ENCODE measurements at places on chromosomes 16 and 17. TPM values are rescaled to one million over a fixed set of nuclear protein-coding genes. Genes with fewer than 3 reads are reported as not detected.

DNA sequence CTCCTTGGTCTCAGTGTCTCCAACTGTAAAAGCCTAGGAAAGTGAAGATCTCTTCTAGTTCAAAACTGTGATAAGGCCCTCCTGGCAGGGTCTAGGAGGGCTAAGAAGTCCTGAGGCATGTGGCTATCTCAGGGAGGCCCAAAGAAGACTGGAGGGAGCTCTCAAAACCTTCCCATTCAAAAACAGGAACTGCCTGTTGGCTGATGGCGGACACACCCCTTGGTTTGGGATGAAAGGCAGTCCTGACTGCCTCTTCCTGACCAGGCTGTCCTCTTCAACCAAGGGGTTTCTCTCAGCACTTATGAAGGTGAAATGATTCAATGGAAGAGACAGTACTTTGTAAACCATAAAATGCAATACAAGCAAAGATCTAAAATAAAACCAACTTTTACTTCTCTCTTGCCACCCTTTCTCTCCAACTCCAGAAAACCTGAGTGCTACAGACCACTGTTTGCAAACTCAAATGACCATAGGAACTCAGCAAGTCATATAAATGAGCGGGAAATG lies 4.7 kb downstream of the ZNF764 start:
- H3K4me3 ChIP-seq, result no peak overlapping the region
- DNase-seq, result no peak
- H3K4me1 ChIP-seq, result peaks cover 47% of the 10 kb centered on the region

Gene ABCA9
- 2.1 TPM for polyA plus RNA-seq

- H3K4me3 ChIP-seq, result no peak overlapping the region
- no peaks in the 10 kb centered on the region for H3K36me3 ChIP-seq
- no peak overlapping the region for H3K27ac ChIP-seq
- H3K27me3 ChIP-seq, result no peaks in the 10 kb centered on the region
- DNase-seq, result peak; percentile 9
Observed at GRCh38 chr16:35391328-35391727, 1931.9 kb downstream of the TP53TG3F start.

DNA sequence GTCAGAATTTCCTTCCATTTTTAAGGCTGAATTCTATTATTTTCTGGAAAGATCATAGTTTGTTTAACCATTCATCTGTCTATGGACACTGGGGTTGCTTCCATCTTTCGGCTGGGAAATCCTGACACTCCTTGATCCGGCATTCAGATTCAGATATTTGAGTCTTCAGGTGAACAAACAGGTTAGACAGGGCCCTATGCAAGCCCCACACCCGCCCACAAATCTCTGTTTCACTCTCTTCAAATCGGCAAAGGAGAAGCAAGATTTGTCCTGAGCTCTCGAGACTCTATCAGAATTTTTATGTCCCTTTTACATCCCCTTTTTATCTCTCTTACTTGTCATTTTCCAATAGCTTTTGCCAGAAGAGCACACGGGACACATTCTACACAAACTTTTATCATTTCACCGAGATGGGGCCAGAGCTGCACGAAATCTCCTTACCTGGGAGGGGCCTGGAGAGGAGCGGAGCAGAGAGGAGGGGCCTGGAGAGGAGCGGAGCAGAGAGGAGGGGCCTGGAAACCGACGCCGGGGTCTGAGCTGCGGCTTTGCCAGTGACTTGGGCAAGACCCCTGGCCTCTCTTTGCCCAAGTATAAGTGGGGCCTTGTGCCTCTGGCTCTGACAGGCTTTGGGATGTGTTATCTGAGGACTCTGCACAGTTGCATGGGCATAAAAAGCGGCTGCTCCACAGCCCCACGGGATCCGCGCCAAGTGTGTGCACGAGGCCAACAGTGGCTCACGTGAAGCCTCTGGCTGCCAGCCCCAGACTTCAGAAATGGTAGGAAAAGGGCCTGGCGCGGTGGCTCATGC lies 54.3 kb upstream of the RBFOX3 start:
- H3K27me3 ChIP-seq, result peaks cover 11% of the 10 kb centered on the region
- no peak overlapping the region for H3K27ac ChIP-seq
- DNase-seq, result peak; percentile 68
- H3K4me1 ChIP-seq, result no peaks in the 10 kb centered on the region
- no peak overlapping the region for H3K4me3 ChIP-seq

DNA sequence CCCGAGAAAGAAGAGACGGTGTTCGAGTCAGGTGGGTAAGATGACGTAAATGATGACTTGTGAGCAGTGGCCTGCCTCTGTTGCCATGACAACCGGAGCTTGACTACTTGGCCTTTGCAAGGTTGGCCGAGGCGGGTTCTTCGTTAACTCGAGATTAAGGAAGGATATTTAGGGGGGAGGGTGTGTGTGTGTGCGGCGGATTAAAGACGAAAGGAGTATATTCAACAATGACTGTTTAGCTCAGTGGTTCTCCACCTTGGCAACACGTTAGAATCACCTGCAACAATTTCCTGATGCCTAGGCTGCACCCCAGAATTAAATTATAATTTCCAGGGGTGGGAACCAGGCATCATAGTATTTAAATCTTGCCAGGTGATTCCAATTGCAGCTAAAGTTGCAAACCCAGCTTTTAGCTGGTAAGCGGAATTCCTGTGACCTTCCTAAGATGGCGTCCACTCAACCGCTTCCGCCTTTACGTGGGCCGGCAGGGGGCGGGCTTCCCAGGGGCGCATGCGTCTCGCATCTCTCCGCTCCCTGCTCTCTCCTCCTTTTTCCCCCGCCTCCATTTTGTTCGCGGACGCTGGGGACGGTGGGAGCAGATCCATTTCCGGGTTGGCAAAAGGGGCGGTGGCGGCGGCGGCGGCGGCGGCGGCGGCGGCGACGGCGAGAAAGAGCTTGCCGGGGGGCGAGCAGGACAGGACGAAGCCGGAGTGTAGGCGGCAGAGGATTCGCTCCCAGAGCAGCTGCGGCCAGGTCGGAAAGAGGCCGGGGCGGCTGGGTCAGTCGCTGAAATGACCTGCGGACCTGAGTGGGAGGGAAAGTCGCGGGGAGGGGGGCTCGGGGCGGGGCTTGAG lies at the start of gene WIPF2:
WIPF2 (plus strand) TSS at position 565 of the 854 bp plus-strand sequence. CDS start 37,156 bp downstream, outside the sequence.
- DNase-seq, result peak; percentile 97
- H3K27ac ChIP-seq, result peak within 1 kb of the TSS; percentile 84
- H3K4me1 ChIP-seq, result no peaks in the 10 kb centered on the region
- H3K4me3 ChIP-seq, result peak within 1 kb of the TSS; percentile 88
- H3K36me3 ChIP-seq, result no peaks in the 10 kb centered on the region

Gene ZFP90
- 19.4 TPM for polyA plus RNA-seq

DNA sequence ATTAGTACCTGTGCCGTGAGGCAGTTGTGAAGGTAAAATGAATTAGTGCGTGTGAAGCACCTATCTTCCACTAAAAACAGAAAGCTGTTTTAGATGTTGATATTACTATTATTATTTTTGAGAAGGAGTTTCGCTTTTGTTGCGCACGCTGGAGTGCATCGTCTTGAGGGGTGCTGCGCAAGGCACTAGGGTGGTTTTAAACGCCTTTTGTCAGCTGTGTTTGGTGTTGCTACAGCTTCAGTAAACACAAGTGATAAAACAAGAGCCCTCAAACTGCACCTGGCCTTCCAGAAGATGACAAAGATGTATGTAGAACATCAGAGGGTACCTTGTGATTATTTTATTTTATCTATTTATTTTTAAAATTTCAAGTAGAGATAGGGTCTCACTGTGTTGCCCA lies 38.2 kb downstream of the PLCG2 start:
- no peaks in the 10 kb centered on the region for H3K27me3 ChIP-seq
- H3K4me1 ChIP-seq, result no peaks in the 10 kb centered on the region
- no peak overlapping the region for H3K27ac ChIP-seq
- H3K4me3 ChIP-seq, result no peak overlapping the region

Gene CD300H
- 0.15 TPM for polyA plus RNA-seq

GRCh38 chr16:11047939-11048800 lies 103.8 kb downstream of the CLEC16A start:
- DNase-seq, result no peak
- peaks cover 33% of the 10 kb centered on the region for H3K36me3 ChIP-seq
- no peaks in the 10 kb centered on the region for H3K27me3 ChIP-seq

Gene PITPNM3
- 1.4 TPM for polyA plus RNA-seq

- H3K36me3 ChIP-seq, result no peaks in the 10 kb centered on the region
- peaks cover 45% of the 10 kb centered on the region for H3K27me3 ChIP-seq
- H3K4me3 ChIP-seq, result no peak overlapping the region
- H3K27ac ChIP-seq, result no peak overlapping the region
Observed at GRCh38 chr17:41738077-41738800, 3.8 kb upstream of the HAP1 start.

DNA sequence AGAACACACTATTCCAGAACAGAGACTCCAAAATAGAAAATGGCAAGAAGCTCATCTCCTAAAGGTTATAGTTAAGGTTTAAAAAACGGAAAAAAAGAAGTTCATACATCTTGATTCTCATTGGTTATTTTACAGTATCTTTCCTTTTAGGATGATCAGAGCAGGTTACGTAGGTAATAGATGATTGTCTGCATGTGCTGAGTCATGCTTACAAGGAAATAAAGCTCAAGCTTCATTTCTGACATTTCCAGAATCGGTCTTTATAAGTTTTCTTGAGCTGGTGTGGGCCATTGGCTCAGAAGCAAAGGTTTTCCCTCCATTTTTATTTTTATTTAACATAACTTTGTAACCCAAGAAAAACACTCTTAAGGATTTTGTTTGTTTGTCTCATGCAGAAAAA lies 1030.3 kb upstream of the CDH8 start:
- H3K4me3 ChIP-seq, result no peak overlapping the region
- no peaks in the 10 kb centered on the region for H3K36me3 ChIP-seq
- H3K27ac ChIP-seq, result no peak overlapping the region
- DNase-seq, result no peak

- peaks cover 29% of the 10 kb centered on the region for H3K27me3 ChIP-seq
- H3K4me1 ChIP-seq, result no peaks in the 10 kb centered on the region
- no peak overlapping the region for H3K27ac ChIP-seq
- no peak for DNase-seq
- H3K4me3 ChIP-seq, result no peak overlapping the region
- H3K36me3 ChIP-seq, result no peaks in the 10 kb centered on the region
Observed at GRCh38 chr16:49348408-49349176, 25.0 kb upstream of the C16orf78 start.

DNA sequence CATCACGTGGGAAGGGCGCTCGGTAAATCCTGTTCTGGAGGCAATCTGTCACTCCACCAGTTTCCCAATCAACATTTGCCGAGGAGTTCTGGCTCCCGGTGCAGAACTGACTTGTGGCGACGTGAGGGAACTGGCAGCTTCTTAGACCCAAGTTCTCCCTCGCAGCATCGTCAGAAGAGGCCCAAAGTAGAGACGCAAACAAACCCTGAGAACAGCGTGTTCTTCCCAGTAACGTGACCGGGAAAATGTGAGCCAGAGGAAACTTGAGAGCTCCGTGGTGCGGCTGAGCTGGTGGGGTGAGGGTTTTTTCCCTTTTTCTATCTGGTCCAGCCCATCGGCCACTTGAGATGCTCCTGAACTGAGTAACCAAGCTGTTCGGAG lies 158.9 kb upstream of the CACNG5 start:
- no peak overlapping the region for H3K4me3 ChIP-seq
- no peaks in the 10 kb centered on the region for H3K36me3 ChIP-seq
- H3K4me1 ChIP-seq, result peaks cover 7% of the 10 kb centered on the region
- no peak for DNase-seq
- peak overlapping the region; percentile 14 for H3K27ac ChIP-seq
- H3K27me3 ChIP-seq, result no peaks in the 10 kb centered on the region

All from large intestine (tissue), 12 donors.